ENCODE measurements at places on chromosomes 12 and 14. TPM values are rescaled to one million over a fixed set of nuclear protein-coding genes. Genes with fewer than 3 reads are reported as not detected.

- DNase-seq: peak; percentile 84
Measured at GRCh38 chr12:121717041-121717699, 4.6 kb downstream of the TMEM120B start.

GRCh38 chr12:47818467-47819137 is 1.1 kb downstream of the HDAC7 start:
- peak; percentile 97 for DNase-seq

DNA sequence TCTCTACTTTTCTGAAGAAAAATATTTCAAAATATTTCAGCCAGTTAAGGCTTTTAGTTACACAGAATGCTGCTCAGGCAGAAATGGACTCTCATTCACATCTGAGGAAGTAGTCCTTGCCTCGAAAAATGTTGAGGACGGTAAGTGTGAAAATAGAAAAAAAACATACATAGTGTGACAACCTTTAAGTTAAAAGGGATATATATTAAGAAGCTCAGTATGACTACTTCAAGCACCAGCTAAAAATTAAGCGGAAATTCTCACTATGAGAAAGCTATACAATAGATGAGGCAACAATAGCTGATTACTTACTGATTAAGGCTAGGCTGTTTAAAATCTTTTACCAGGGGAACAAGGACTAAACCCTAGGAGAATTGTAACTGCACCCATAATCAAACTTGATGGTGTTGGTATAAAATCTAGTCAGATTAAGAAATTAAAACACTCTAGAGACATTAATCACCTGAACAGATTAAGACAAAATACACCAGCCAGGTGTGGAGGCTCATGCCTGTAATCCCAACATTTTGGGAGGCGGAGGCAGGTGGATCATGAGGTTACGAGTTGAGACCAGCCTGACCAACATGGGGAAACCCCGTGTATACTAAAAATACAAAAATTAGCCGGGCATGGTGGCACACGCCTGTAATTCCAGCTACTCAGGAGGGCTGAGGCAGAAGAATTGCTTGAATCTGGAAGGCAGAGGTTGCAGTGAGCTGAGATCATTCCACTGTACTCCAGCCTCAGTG is 53.9 kb downstream of the HNRNPC start:
- DNase-seq: no peak

- no peak for DNase-seq
Measured at GRCh38 chr14:63091394-63091996, 46.2 kb upstream of the KCNH5 start.

DNA sequence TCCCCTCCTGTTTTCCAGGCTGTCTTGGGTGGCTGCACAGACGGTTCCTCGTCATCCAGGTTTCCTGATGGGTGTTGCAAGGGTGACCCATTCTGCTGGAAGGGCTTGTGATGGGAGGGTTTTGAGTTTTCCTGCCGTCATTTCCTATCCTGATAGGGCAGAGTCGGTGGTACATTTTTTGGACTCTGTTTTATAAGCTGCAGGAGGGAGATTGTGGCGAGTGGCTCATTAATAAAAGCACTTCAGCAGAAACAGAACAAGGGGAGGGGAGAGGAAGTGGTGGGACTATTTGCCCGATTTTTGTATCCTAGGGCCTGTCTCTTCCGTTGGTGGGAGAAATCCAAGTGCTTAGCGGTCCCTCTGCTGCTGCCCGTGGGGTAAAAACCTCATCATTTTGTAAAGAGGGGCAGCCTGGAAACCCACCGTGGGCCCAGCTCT is 40.0 kb downstream of the TSPAN9 start:
- peak; percentile 73 for DNase-seq

DNA sequence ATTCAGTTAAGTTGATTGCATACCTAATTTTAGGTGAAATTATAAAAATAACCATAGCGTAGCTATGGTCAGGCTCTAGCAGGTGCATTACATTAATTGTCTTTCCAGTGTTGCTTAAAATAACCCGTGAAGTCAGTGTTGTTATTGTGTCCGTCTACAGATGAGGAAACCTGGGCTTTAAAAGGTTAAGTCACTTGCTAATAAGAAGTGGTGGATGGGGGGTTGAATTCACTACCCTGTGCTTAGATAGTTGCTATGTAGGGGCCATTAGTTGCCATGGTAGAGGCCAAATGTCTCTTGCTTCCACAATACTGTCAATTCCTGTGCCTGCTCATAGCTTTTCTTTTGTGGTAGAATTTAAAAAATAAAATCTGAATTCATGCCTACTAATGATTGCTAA is 174.8 kb downstream of the PELI2 start:
- DNase-seq: no peak

PTCSC3 gene
- not detected for total RNA-seq

MYL6 gene
- 873 TPM for total RNA-seq

AGAP2 gene
- total RNA-seq: 0.72 TPM

PTPRO gene
- 0.29 TPM for total RNA-seq

RNASE7 gene
- not detected for total RNA-seq

BICDL1 gene
- not detected for total RNA-seq
